ENCODE measurements at places on chromosomes 2 and 18.

- H3K36me3 ChIP-seq: no peaks in the 10 kb centered on the region
- H3K27me3 ChIP-seq: no peaks in the 10 kb centered on the region
- H3K27ac ChIP-seq: no peak overlapping the region
- H3K4me3 ChIP-seq: no peak overlapping the region
Observed at GRCh38 chr2:205680067-205680466, 2.2 kb upstream of the NRP2 start.

DNA sequence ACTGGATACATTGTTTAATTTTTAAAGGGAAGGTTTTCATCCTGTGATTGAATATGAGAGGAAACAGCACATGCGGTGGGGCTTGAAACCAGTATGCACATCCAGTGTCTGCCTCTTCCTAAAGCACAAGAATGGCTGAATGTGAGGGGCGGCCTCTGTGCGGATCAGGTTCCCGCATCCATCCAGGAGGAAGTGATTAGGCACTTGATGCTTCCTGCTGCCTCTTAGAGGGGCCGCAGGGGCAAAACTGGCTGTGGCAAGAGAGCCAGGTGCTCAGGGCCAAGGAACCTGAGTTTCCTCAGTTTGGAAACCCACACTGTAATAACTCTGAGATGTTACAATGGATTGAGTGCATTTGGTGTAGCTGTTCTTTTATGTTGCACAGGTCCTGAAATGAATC is 48.8 kb downstream of the THNSL2 start:
- no peaks in the 10 kb centered on the region for H3K36me3 ChIP-seq
- H3K4me3 ChIP-seq: no peak overlapping the region
- no peaks in the 10 kb centered on the region for H3K4me1 ChIP-seq
- peaks cover 89% of the 10 kb centered on the region for H3K27me3 ChIP-seq
- no peak for DNase-seq
- H3K27ac ChIP-seq: no peak overlapping the region

GRCh38 chr2:1045109-1045508 is 94.5 kb downstream of the SNTG2 start:
- DNase-seq: no peak
- H3K27ac ChIP-seq: no peak overlapping the region
- H3K4me3 ChIP-seq: no peak overlapping the region

- H3K27ac ChIP-seq: no peak overlapping the region
- no peak for DNase-seq
Observed at GRCh38 chr2:122414902-122415301, 659.5 kb downstream of the TSN start.

DNA sequence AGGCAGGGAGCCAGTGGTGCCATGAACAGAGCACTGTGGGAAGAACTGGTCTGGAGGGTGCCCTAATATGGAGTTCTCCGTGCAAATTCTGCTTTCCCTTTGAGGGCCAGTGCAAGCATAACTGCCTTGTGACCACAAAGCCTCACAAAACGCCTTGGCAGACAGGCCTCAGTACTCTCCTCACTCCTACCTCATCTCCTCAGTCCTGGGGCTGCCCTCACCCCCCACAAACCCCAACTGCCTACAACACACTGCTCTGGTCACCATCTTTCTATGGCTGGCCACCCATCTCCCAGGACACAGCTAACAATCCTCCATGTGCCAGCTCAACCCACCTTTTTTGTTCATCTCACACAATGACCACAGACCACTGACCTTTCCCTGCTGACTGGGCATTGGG is 8.9 kb downstream of the COX5B start:
- no peak for DNase-seq
- no peaks in the 10 kb centered on the region for H3K27me3 ChIP-seq
- H3K27ac ChIP-seq: no peak overlapping the region
- peaks cover 5% of the 10 kb centered on the region for H3K36me3 ChIP-seq
- no peak overlapping the region for H3K4me3 ChIP-seq

DNA sequence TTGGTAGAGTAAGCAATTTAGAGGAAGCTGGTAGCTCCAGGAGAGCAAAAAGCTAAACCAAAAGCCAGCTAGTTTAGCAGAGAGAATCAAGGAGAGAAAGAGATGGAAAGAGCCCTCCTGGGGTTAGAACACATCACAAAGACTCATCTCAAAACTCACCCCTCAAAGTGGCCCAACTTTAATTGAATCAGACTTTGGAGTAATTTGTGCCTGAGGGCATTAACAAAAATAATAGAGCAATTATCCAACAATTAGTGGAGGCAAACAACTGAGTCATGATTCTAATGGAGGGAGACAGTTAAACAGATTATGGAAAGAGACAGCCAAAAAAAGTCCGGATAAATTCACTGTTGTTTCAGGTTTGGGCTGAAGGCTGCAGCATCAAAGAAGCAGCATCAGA is 417.4 kb downstream of the KCNJ3 start:
- H3K27ac ChIP-seq: no peak overlapping the region
- no peaks in the 10 kb centered on the region for H3K36me3 ChIP-seq
- H3K4me1 ChIP-seq: no peaks in the 10 kb centered on the region
- no peaks in the 10 kb centered on the region for H3K27me3 ChIP-seq

- H3K4me1 ChIP-seq: no peaks in the 10 kb centered on the region
- H3K27me3 ChIP-seq: no peaks in the 10 kb centered on the region
- no peak for DNase-seq
- no peaks in the 10 kb centered on the region for H3K36me3 ChIP-seq
- H3K27ac ChIP-seq: no peak overlapping the region
Observed at GRCh38 chr2:225487878-225488416, 88.4 kb downstream of the NYAP2 start.

GRCh38 chr2:105144941-105145300 is 96.6 kb upstream of the GPR45 start:
- H3K36me3 ChIP-seq: no peaks in the 10 kb centered on the region
- peaks cover 72% of the 10 kb centered on the region for H3K27me3 ChIP-seq
- H3K4me3 ChIP-seq: no peak overlapping the region
- no peak overlapping the region for H3K27ac ChIP-seq
- no peak for DNase-seq
- H3K4me1 ChIP-seq: no peaks in the 10 kb centered on the region

GRCh38 chr2:31070339-31071125 is 67.7 kb downstream of the GALNT14 start:
- H3K27ac ChIP-seq: no peak overlapping the region
- H3K4me3 ChIP-seq: no peak overlapping the region
- peak; percentile 22 for DNase-seq
- no peaks in the 10 kb centered on the region for H3K27me3 ChIP-seq
- H3K4me1 ChIP-seq: no peaks in the 10 kb centered on the region

- H3K27ac ChIP-seq: no peak overlapping the region
- no peaks in the 10 kb centered on the region for H3K4me1 ChIP-seq
- no peak overlapping the region for H3K4me3 ChIP-seq
- DNase-seq: no peak
Observed at GRCh38 chr2:176746411-176746810, 466.2 kb upstream of the HNRNPA3 start.

DNA sequence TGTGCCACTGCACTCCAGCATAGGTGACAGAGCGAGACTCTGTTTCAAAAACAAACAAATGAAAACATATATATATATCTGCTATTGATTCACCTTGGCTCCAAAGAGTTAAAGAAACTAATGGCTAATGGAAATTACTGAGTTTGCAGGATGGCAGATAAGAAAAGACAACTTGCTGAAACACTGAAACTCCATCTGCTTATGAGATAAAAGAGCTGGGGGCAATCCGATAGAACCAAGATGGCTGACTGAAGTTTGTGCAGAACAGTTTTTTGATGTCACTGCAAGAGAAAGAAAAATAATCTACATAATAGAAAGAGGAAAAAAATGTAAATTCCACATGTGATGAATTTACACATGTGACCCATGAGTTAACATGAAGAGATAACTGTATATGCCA is 88.2 kb downstream of the LRATD1 start:
- H3K4me1 ChIP-seq: 0 out of 2 replicates have a peak, but pooled peaks cover 5% of the 10 kb centered on the region
- no peak for DNase-seq
- H3K36me3 ChIP-seq: no peaks in the 10 kb centered on the region

- H3K27ac ChIP-seq: no peak overlapping the region
- no peaks in the 10 kb centered on the region for H3K4me1 ChIP-seq
- no peak overlapping the region for H3K4me3 ChIP-seq
- DNase-seq: no peak
Observed at GRCh38 chr2:230868161-230868946, 3.6 kb downstream of the ITM2C start.

DNA sequence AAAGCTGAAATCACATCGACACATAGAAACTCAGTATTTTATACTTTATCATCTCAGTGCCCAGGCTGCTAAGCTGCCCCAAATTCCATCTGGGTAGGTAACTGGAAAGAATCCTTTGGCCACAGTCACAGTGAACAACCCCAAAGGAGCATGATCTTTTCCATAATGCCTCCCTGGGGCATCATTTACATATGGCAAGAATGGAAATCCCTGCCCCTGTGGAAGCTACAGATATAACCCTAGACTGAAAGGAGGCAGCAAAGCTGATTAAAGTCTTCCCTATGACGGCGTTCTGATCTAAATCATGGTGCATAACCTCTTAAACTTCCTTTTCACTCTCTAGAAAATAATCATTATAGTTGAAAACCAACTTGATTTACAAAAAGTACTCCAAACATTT is 41.5 kb downstream of the MAP3K19 start:
- DNase-seq: no peak
- no peak overlapping the region for H3K27ac ChIP-seq
- H3K4me1 ChIP-seq: no peaks in the 10 kb centered on the region
- no peak overlapping the region for H3K4me3 ChIP-seq

DNA sequence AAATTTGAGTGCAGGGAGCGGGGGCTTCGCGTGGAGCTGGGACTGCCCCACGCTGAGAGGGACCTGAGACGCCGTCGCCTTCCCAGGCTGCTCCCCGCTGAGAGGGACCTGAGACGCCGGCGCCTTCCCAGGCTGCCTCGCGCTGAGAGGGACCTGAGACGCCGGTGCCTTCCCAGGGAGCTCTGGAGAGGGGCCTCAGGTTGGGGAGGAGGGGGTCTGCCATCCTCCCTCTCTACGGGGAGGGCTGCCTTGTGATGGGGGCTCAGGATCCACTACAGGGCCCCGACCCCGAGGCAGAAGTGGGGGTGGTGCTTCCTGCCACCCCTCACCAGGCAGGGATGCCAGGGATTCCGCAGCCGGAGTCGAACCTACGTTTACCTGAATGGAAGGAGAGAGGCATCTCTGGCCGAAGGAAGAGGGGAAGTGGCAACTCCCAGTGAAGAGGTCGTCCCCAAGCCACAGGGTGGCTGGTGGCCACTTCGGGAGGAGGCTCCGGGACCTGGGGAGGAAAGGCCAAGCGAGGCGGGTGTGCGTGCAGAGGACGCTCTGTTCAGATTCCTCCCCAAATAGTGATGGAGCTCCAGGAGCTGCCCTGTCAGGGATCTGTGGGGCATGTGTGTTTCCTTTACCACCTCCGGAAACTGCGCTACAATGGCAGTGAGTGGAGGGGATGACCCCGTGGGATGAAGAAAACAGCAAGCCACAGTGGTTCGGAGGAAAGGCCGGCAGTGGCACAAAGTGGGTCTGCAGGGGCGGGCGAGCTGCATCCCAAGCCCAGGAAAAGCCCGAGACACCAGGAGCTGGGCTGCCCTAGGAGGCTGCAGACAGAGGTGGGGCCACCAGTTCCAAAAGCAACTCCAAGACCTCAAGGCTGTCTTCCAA is 108.2 kb upstream of the CTDP1 start:
- no peak overlapping the region for H3K4me3 ChIP-seq
- H3K27me3 ChIP-seq: peaks cover 100% of the 10 kb centered on the region
- no peaks in the 10 kb centered on the region for H3K4me1 ChIP-seq
- H3K27ac ChIP-seq: no peak overlapping the region
- no peak for DNase-seq

DNA sequence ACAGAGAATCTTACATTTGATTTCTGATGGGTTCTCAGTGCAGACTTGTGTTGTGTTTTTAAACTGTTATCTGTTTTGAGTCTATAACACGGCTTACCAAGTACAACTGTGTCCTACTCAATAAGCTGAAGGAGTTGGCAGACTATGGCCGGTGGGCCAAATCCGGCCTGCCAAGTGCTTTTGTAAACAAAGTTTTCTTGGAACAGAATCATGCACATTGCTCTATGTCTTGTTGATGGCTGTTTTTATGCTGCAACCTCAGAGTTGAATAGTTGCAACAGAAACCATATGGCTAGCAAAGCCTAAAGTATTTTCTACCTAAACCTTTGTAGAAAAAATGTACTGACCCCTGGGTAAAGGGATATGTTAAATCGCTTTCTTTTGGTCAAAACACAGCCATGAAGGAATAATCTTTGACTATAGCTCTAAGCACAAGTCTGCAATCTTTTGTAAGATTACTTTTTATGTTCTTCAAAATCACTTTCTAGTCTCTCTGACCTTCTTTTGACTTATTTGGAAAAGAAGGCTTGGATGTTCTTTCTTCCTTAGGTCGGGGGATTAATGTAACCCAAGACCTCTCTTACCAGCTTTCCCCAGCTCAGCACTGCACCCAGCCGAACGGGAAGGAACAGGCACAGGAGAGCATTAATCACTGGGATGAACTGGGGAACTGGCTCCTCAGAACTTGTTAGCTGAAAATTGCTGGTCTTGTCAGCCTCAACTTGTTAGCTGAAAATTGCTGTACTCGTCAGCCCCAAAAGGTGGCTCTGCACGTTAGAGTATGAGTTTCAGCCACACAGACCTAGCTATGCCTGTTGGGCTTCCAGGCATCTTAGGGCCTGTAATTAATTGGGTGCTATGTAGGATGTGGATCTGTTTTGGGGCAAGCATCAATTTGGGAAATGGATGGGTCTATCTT is 75.4 kb downstream of the CD8B2 start:
- peaks cover 39% of the 10 kb centered on the region for H3K27me3 ChIP-seq
- no peaks in the 10 kb centered on the region for H3K4me1 ChIP-seq
- H3K4me3 ChIP-seq: no peak overlapping the region
- no peak overlapping the region for H3K27ac ChIP-seq
- no peaks in the 10 kb centered on the region for H3K36me3 ChIP-seq
- DNase-seq: no peak

DNA sequence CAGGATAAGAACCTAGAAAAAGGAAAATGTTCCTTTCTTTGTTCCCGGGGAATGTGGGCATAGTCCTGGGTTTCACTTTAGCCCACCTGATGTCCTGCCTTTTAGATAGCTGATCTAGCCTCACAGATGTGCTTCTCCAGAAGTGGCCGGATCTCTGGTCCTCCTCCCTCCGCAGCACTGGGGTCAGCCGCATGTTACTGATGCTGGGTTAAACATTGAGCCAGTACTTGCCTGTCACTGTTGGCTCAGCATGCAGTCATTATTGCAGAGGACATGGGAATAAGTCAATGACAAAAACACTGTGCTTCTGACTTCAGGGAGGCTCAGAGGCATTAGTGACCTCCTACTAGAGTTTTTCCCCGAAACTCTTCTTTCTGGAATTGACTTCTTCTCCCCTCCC is 27.6 kb downstream of the NCK2 start:
- no peaks in the 10 kb centered on the region for H3K27me3 ChIP-seq
- H3K36me3 ChIP-seq: no peaks in the 10 kb centered on the region
- no peak overlapping the region for H3K4me3 ChIP-seq
- H3K4me1 ChIP-seq: no peaks in the 10 kb centered on the region
- no peak for DNase-seq

DNA sequence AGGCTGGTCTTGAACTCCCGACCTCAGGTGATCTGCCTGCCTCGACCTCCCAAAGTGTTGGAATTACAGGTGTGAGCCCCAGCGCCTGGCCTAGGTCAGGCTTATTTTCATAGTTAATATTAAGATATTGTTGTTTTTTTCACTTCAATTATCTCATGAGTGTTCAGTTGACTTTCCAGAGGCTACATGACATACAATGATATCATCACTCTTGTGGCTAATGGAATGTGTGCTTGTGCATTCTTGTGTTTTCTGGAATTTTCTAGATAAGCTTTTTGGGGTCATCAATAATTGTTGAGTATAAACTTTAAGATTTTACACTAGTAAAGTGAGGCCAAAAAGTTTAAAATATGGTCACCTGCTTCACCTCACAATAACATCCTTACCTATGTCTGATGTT is 180.9 kb downstream of the FIGN start:
- no peaks in the 10 kb centered on the region for H3K36me3 ChIP-seq
- no peak overlapping the region for H3K4me3 ChIP-seq
- H3K27ac ChIP-seq: no peak overlapping the region

Measured in PC-9 (cell line).